Epithelial cell of alveolus of lung (primary cell): ENCODE measurements at places on chromosomes 4 and X. TPM values are rescaled to one million over a fixed set of nuclear protein-coding genes. Genes with fewer than 3 reads are reported as not detected.

Gene NHSL2
- total RNA-seq: 0.32 and 0.78 TPM in 2 replicates

Gene MPP1
- total RNA-seq: 25.0 and 26.8 TPM in 2 replicates

Gene ZNF185
- 1.5 and 4.0 TPM in 2 replicates for total RNA-seq

Gene NKX1-1
- total RNA-seq: not detected in 2 replicates

Gene PTPN13
- total RNA-seq: 14.1 and 40.3 TPM in 2 replicates

Gene SMAD1
- total RNA-seq: 29.0 and 35.1 TPM in 2 replicates

Gene HSFX4
- total RNA-seq: not detected in 2 replicates

Gene GNL3L
- 17.2 and 23.9 TPM in 2 replicates for total RNA-seq

Gene PLXNA3
- total RNA-seq: 7.2 and 14.2 TPM in 2 replicates

Gene SRPX2
- 17.9 and 79.9 TPM in 2 replicates for total RNA-seq

Gene AKAP17A
- 18.2 and 33.0 TPM in 2 replicates for total RNA-seq

Gene POLN
- 0.65 and 0.96 TPM in 2 replicates for total RNA-seq

Gene DGAT2L6
- not detected in 2 replicates for total RNA-seq

Gene CDX4
- total RNA-seq: not detected in 2 replicates

Gene TMSB15B
- 13.8 and 25.2 TPM in 2 replicates for total RNA-seq

Gene CABS1
- total RNA-seq: not detected in 2 replicates

Gene ATP2B3
- total RNA-seq: not detected in 2 replicates

Gene TBCK
- 20.9 and 21.8 TPM in 2 replicates for total RNA-seq

Gene NRK
- 3.7 and 16.9 TPM in 2 replicates for total RNA-seq
